ENCODE measurements at places on chromosomes 12 and 14. TPM values are rescaled to one million over a fixed set of nuclear protein-coding genes. Genes with fewer than 3 reads are reported as not detected.

Gene IFI27L2
- total RNA-seq = 74.6 TPM

- DNase-seq = peak; percentile 16
- peaks cover 8% of the 10 kb centered on the region for H3K27me3 ChIP-seq
- H3K27ac ChIP-seq = no peak overlapping the region
- H3K4me3 ChIP-seq = no peak overlapping the region
- no peaks in the 10 kb centered on the region for H3K4me1 ChIP-seq
- no peaks in the 10 kb centered on the region for H3K36me3 ChIP-seq
Observed at GRCh38 chr14:76699939-76700590, 61.2 kb upstream of the VASH1 start.

- DNase-seq = no peak
- no peaks in the 10 kb centered on the region for H3K36me3 ChIP-seq
- H3K4me3 ChIP-seq = no peak overlapping the region
- H3K27me3 ChIP-seq = no peaks in the 10 kb centered on the region
Observed at GRCh38 chr14:104512061-104512460, 67.5 kb upstream of the C14orf180 start.

GRCh38 chr14:65344011-65344410 is 68.5 kb upstream of the FUT8 start:
- peaks cover 47% of the 10 kb centered on the region for H3K4me1 ChIP-seq
- H3K27me3 ChIP-seq = no peaks in the 10 kb centered on the region
- peaks cover 55% of the 10 kb centered on the region for H3K36me3 ChIP-seq

Gene LALBA
- total RNA-seq = not detected

DNA sequence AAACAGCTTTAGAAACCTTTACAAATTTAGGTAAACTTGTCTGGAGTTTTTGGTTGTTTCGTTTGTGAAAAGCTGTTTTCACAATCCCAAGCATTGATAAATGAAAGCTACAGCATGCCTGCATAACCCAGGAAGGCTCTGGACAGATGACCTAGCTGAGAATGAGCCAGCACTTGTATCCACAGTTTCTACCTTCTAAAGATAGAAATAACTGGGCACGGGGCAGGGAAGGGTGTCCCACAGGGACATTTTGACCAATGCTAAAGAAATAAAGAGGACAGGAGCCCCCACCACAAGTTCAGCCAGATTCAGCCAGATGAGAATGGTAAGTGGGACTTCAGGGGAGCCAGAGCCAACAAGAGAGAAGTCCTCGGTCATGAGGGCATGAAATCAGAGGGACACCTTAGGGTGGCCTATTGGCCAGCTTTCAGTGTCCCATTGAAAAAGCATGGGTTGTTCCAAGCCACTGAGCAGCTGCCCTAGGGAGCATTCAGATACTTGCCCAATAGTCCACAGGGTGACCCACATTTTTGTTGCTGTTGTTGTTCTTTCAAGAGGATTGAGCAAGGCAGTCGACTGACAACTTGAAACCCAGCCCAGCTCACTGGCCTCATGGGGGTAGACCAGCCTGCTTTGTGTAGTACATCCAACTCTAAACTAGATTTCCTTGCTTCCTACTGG is 140.3 kb upstream of the NUDT4 start:
- no peaks in the 10 kb centered on the region for H3K36me3 ChIP-seq
- H3K27ac ChIP-seq = no peak overlapping the region
- no peaks in the 10 kb centered on the region for H3K4me1 ChIP-seq
- no peaks in the 10 kb centered on the region for H3K27me3 ChIP-seq

Gene AKAP5
- 1.9 TPM for total RNA-seq

All from activated CD8-positive, alpha-beta T cell treated with anti-CD3 and anti-CD28 coated beads, Interleukin-2, amount 10 ng/mL, durations not matched to agents 7 days and 5 days (primary cell).